GM23248 (cell line): ENCODE measurements at places on chromosomes 5 and 9. TPM values are rescaled to one million over a fixed set of nuclear protein-coding genes. Genes with fewer than 3 reads are reported as not detected.

The ADAMTS16 gene
- total RNA-seq, result 0.11 and 0.13 TPM in 2 replicates

The CTXN3 gene
- total RNA-seq, result not detected in 2 replicates

- no peak for DNase-seq
These were observed 590.5 kb downstream of the CSNK1G3 start for GRCh38 chr5:124102486-124102885.

DNA sequence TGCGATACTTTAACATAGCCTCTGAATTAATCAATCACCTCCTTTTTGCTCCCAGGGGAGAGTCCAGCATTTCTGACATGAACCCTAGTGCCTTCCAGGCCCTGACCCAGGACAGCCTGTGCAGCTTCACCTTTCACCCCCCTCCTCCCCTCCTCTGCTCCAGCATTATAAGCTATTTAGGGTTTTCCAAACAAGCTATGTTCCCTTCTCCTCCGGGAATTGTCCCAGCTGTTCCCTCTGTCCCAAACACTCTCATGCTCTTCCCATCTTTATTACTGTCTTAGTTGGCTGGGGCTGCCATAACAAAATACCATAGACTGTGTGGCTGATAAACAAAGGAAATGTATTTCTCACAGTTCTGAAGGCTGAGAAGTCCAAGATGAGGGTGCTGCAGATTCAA lies 161.5 kb downstream of the EBF1 start:
- no peak for DNase-seq

- DNase-seq, result peak; percentile 78
These were observed 231.6 kb downstream of the SLF1 start for GRCh38 chr5:94849821-94850736.

GRCh38 chr5:165560648-165561047 lies 2055.2 kb downstream of the MAT2B start:
- no peak for DNase-seq

DNA sequence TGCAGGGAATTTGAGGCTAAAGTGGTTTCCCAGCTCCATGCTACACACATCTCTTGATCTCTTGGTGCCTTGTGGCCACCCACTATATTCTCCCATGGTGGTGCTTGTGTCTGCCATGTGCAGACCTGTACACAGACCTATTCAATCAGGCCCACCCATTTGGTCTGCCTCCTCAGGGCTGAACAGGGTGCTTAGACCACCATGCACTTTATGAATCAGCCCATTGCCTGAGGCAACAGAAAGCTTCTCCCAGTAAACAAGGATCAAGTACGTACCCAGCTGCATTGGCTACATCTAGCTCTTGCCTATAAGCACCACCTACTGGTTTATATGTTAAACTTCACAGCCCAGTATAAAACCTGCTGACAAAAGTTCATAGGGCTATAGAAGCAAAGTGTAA lies 664.3 kb upstream of the EDIL3 start:
- DNase-seq, result no peak

DNA sequence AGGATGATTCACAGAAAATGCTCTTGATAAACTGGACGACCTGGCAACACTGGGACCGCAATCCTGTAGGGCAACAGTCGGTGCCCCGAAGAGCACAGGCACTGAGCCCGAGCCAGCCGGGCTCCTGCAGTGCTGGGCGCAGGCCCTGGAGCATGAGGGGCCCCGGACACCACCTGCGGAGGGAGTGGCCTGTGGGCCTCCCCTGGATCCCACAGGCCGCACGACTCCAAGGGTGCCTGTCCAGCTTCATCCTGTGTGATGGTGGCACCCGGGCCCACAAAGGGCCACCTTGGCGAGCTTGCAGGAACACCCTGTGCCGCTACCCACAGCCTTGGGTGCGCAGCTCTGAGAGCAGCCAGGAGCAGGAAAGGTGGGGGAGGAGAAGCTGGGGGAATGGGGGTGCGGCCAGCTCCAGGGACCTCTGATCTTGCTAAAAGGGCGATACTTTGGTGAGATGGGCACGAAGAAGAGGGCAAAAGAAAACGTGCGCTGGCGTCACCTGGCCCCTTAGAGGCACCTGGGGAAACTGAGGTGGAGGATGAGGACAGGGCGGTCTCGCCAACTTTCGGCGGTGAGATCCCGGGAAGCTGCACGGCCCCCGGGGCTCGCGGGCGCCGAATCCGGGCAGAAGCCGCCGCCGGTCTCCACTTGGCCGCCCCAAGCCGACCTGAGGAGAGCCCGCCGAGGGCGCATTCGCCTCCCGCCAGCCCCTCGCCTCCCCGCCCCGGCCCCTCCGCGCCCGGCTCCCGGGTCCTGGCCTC lies 722 bp downstream of the TBC1D9B start:
- DNase-seq, result peak; percentile 60

- peak; percentile 52 for DNase-seq
These were observed 6.2 kb upstream of the F2R start for GRCh38 chr5:76709762-76710161.
